OCI-LY7 (cell line): ENCODE measurements at places on chromosomes 12 and 14.

DNA sequence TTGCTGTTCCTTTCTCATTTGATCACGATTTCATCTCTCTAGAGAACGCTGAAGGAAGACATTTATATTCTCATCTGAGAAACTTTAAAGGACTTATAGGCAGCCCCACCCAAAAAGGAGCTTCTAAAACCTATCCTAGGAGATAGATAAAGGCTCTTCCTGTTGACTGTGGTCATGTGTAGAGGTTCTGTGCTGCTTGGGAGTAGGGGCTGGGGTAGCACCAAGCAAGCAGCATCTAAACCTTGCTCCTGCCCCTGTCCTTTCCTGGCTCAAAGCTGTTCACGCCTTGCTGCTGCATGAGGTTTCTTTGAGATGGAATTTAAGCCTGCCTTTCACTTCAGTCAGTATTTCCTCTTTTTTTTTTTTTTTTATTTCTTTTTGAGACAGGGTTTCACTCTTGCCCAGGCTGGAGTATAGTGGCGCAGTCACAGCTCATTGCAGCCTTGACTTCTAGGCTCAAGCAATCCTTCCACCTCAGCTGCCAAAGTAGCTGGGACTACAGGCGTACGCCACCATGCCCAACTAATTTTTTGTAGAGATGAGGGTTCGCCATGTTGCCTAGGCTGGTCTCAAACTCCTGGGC lies 41.4 kb downstream of the RAB35 start:
- DNase-seq: no peak

DNA sequence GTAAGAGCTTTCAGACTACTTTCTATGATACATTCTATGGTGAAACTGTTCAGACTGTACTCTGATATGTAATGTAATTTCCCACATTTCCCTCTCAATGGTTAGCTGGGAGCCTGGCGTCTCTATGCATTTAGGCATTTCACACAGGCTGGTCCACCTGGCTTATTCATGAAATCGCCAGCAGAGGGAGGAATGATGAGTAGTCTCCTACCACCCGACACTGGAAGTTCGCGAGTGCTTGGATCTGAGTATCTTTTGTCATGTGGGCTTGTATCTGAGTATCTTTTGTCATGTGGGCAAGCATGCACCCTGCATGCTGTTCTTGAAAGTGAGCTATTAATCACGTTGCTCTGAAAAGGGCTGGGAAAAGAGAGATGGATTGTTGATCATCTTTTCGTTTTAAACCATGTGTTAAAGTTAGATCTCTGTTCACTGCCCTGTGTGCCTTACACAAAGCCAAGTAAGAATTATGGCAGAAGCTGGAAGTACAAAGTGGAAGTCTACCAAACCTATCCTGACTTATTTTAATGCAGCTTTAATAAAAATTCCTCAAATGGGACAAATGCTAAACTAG lies 235.0 kb downstream of the ATP23 start:
- DNase-seq: peak; percentile 11

- DNase-seq: peak; percentile 85
These were observed 44.4 kb upstream of the PNMA1 start for GRCh38 chr14:73758392-73759182.

- peak; percentile 56 for DNase-seq
These were observed 745 bp upstream of the NAA30 start for GRCh38 chr14:57389646-57390036.

GRCh38 chr12:16086462-16086861 lies 175.3 kb downstream of the DERA start:
- DNase-seq: no peak

GRCh38 chr12:12443431-12443878 lies 86.6 kb downstream of the BORCS5 start:
- DNase-seq: no peak

DNA sequence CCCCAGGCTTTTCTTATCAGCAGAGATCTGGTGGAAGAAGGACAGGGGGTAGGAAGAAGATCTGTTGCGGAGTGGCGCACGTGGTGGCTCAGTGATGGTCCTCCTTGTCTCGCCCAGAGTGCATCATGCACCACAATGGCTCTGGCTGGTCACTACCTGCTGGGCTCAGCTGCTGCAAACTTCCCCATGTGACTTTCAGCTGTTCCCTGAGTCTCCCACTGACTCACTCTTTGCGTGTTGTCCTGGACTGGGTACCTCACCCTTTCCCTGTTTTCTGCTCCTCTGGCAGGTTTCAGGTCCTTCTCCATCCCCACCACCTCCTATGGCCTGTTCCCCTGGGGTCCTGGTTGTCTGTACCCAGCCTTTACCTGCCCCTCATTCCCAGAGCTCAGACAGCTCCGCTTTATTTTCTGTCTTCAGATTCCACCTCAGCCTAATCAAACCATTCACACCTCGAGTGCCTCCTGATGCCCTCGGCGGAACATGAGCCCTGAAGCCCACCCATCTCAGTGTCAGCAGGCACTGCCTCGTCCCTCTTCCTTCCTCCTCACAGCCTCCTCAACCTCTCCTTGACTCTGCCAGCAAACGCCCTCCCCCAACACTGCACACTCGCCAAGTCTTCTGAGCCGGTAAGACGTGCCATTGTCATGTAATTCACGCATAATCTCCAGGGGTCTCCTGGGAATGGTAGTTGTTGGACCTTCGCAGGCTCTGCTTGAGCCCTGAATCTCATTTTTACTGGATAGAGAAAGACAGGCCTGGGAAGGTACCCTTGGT lies 1.8 kb downstream of the C1R start:
- DNase-seq: no peak

- DNase-seq: no peak
These were observed 4.2 kb upstream of the PLEKHA5 start for GRCh38 chr12:19125325-19125724.

DNA sequence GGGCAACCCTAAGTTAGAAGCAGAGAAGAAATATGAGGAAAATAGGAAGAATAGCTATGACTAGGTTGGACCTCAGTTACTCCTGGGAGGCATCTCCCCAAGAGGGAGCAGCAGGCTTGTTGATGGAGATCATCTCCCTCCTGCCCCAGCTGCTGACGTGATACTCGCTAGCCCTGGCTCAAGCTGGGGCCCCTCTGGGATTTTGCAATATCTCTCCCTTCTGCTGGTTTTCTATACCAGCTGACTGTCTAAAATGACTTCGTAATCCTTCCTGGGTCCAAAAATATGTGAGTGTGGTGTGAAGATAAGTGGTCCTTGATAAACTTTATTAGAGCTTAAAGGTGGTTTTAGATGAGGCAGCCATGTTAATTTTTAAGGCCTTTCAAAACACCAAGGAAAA lies 4.5 kb upstream of the HECTD4 start:
- no peak for DNase-seq

DNA sequence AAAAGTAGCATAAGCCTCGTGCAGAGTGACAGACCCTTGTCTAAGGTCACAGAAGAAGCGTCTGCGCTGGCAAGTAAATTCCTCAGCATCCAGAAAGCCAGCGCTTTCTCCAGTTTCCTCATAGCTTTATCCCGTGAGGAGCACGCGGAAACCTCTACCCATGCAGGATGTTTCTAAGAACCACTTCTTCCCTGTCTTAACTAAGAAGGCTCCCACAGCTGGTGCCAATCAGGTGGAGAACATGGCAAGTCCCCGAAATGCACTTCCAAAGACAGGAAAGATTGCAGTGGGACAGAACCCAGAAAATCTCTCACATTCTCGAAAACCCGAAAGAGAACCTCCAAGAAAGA lies 968 bp upstream of the ARID4A start:
- no peak for DNase-seq

DNA sequence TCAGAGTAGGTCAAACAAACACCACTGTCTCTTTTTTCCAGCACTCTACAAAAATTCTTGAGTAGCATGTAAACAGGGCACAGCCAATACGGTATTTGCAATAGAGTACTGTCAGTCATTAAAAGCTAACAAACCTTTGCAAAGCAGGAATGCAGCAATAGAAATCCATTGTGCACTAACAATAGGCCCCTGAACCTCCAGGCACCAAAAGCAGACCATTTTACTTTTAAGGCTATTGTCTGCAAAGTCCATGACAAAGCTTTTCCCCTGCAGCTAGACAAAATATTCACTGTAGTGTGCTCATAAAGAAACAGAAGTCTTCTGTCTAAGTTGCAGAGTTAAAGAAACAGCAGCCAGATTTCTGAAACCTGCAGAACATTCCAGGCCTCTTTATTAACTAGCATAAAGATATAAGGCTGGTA lies 191.9 kb downstream of the SOX5 start:
- DNase-seq: no peak

- DNase-seq: no peak
These were observed 943.6 kb downstream of the LRFN5 start for GRCh38 chr14:42550310-42550709.

GRCh38 chr12:32603858-32604257 lies 75.2 kb upstream of the DNM1L start:
- DNase-seq: no peak

GRCh38 chr14:105368426-105368825 lies 29.9 kb upstream of the TEX22 start:
- DNase-seq: no peak

DNA sequence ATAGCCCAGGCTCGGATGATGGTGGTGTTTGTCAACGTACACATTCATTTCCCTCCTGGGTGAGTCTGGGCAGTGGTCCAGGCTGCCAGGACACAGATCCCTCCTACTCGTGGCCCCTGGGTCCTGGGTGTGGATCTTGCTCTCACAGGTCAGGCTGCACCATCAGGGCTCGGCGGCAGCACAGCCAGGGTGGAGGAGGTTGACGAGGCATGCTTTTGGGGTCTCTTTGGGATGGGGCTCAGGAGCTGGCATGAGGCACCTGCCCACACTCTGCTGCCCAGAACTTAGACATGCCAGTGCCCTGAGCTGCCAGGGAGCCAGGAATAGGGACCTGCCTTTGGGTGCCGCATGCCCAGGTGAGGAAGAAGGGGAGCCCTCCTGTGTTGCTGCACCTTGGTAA lies 9.7 kb downstream of the TMEM121 start:
- no peak for DNase-seq

DNA sequence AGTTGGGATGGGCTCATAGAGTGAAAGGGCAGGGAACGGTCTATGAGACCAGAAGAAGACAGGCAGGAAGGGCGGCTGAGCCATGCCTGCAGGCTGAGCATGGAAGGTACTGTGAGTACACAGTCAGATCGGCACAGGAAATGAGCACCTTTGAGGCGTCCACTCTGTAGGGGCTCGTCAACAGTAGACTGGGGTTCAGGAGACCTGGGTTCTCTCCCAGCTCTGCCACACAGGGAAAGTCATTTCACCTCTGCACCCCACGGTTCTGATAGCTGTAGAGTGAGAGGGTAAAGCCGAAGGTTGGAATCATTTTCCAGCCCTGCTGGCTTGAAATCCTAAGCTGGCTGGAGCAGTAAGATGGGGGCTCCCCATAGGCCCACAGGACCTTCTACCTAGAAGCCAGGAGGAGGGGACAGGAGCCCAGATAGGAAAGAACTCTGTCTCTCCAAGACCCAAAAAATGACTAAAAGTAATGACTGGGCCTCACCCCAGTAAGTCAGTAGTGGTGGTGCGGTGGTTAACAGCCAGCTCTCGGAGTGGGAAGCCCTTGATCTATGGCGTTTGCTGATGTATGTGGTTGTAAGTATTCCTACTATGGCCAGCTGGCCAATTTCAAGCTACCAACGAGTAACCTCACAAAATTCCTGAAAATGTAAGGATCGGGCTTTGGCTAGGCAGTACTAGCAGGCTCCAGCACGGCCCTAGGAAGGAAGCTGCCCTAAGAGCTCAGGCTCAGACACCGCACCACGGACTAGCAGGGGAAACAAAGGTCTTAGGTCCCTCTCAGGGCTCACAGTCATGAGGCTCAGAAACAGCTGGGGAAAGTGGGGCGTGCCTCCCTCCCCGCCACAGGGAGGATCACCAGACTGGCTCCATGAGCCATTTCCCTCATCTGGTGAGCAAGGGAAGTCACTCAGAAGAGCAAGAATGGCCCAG lies 10.3 kb upstream of the CD27 start:
- DNase-seq: no peak

- DNase-seq: no peak
These were observed 226.7 kb downstream of the FUT8 start for GRCh38 chr14:65639216-65639615.

DNA sequence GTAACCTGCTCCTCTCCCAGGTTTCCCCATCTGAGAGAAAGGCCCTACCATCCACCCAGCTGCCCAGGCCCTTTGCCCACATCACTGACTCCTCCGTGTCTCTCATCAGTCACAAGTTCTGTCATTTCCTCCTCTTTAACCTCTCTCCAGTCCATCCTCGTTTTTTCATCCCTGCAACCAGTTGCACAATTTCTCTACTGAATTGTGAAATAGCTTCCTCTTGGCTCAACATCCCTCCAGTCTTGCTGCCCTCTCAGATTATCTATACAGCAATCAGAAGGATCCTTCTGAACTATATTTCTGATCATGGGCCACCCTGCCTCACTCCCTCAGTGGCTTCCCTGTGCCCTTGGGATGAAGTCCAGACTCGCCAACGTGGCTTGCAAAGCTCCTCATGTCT lies 6.8 kb downstream of the FAM161B start:
- DNase-seq: no peak

- DNase-seq: no peak
These were observed 339.7 kb downstream of the NUAK1 start for GRCh38 chr12:105799103-105799502.

GRCh38 chr12:62762645-62763044 lies 172.3 kb downstream of the PPM1H start:
- no peak for DNase-seq

DNA sequence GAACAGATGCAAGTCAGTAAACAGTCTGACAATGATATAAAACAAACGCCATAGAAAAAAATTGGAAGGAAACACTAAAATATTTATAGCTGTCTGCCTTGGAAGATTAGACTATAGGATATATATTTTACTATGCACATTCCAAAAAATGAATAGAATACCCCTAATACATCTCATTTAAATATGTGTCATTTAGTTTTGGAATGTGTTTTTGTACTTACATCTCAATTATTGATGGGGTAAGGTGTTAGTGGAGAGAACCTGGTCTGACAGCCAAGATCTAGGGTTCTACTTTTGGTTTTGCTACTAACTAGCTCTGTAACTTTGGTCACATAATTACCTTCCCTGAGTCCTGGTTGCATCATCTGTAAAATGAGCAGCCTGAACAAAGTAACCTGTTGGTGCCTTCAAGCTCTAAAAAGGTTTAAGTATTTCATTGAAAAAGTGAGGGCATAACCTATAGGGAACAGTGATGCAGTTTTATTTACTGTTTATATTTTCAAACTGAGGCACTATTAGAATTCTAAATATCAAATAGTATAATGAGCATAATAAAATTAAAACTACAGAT lies 28.6 kb upstream of the SLC6A13 start:
- DNase-seq: no peak

DNA sequence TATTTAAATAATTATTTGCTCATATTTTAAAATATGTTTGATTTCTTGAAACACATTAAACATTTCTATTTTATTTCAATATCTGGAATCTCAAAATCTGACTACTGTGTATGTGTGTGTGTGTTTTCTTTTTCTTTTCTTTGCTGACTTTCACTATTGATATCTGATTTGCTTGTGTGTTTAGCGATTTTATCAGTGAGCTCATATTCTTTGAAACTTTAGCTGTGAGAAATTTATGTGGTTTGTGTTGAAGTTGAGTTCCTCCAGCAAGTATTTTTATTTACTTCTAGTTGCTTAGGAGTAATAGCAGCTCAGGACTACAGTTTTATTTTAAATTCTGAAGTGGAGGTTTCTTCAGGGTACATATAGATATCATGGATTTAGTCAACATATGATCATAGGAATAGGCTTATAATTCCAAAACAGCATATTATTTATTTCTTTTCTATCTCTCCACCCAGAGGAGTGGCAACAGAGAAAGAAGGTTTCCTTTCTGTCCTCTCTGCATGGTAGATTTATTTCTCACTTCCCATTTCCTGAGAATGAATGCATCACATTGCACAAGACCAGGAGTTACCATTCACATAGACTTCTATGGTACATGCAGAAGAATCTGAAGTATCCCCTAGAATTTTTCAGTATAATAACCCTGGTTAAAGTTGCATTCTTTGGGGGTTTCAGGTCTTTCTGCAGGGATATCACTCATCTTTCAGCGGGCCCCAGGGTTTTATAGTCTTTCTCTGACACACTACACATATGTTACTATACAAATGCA lies 60.5 kb downstream of the PTPRQ start:
- DNase-seq: peak; percentile 18
